ENCODE measurements at places on chromosomes 7 and 10. TPM values are rescaled to one million over a fixed set of nuclear protein-coding genes. Genes with fewer than 3 reads are reported as not detected.

Gene CTBP2
- 0.99 TPM for total RNA-seq

Gene WNT8B
- not detected for total RNA-seq

Gene GNAT3
- total RNA-seq, result not detected

Gene HSPA14
- total RNA-seq, result 16.7 TPM

Gene CPEB3
- 2.9 TPM for total RNA-seq

Gene RUFY2
- 26.5 TPM for total RNA-seq

Gene FRMD4A
- not detected for total RNA-seq

Gene VWDE
- 4.0 TPM for total RNA-seq

Gene GPR37
- total RNA-seq, result not detected

Gene CARD11
- 104 TPM for total RNA-seq

DNA sequence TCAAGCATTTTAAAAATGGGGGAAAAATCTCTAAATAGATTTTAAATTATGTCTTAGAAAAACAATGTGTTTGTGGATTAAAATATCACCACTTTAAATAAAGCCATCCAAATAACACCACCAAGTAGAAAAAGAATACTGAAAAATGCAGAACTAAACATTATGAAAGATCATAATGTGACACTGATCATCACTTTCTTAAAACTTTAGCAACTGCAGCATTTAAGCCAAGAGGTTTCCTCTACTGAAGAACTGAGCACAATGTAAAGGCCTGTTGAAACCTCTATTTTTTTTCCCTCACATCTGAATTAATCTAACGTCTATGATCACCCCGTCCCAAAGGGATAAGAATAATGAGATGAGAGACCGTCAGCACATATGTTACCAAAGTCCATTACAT lies 18.6 kb downstream of the MINDY3 start:
- DNase-seq, result no peak

DNA sequence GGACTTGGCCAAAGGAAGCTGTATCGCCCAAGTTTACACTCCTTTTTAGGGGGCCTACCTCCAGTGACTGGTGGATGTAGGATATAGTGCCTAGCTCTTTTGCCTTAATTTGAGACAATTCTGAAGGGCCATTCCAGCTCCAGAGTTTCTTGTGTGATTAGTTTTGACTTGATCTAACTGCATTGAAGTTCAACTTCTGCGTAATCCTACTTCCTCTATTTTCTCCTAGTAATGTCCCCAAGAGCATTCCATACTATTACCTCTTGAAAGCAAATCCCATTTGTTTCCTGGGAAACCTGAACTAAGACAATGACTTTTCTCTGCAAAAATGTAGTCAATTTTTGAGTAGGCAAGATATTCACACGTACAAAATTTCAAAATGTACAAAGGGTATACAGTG lies 4.7 kb upstream of the H2AZ2 start:
- no peak for DNase-seq

- no peak for DNase-seq
These were observed 34.6 kb downstream of the PPP1R9A start for GRCh38 chr7:94941844-94942632.

GRCh38 chr10:89122433-89123051 lies 84.6 kb downstream of the CH25H start:
- no peak for DNase-seq

- no peak for DNase-seq
These were observed 91.0 kb downstream of the ADCY1 start for GRCh38 chr7:45665172-45665571.

GRCh38 chr7:73518470-73518869 lies 3.6 kb downstream of the BAZ1B start:
- no peak for DNase-seq

DNA sequence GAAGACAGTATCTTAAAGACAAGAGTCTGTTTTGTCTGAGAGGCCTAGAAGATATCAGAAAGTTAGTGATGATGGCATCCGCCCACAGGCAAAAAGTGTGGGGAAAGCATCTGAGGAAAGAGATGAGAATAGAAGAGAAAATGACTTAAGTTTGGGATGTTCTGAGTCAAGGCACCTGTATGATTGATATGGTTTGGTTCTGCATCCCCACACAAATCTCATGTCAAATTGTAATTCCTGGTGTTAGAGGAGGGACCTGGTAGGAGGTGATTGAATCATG lies 568.2 kb upstream of the MGMT start:
- DNase-seq, result no peak

GRCh38 chr10:14282276-14282675 lies 48.4 kb downstream of the FRMD4A start:
- DNase-seq, result no peak

DNA sequence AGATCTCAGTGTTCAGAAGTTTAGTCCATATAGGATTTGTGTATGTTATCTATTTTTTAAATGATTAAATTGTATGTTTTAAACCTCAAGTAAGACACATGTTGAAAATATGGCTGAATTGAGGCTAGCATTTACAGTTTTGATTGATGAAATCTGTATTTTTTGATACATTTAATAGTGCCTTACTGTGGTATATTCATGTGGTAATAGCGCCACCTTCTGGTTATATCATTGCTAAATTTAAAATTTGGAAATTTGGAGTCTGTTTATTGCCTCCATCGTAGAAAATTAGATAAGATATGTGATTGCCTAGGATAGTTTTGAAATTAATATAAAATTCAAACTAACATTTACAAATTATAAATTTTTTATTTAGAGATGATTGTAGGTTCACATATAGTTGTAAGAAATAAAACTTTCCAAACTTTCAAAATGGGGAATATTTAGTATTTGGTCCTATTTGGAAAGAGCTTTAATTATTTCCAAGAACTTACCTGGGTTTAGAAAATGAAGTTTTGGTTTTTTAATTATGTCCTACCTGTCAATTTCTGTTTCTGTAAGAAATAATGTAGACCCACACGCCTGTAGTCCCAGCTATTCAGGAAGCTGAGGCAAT lies 19.1 kb upstream of the ARMS2 start:
- DNase-seq, result no peak

- no peak for DNase-seq
These were observed 161.4 kb downstream of the CCDC3 start for GRCh38 chr10:12839941-12840611.

GRCh38 chr10:82288461-82288881 lies 413.5 kb downstream of the NRG3 start:
- no peak for DNase-seq

- DNase-seq, result no peak
These were observed 227.9 kb downstream of the WDR37 start for GRCh38 chr10:1284076-1284475.

DNA sequence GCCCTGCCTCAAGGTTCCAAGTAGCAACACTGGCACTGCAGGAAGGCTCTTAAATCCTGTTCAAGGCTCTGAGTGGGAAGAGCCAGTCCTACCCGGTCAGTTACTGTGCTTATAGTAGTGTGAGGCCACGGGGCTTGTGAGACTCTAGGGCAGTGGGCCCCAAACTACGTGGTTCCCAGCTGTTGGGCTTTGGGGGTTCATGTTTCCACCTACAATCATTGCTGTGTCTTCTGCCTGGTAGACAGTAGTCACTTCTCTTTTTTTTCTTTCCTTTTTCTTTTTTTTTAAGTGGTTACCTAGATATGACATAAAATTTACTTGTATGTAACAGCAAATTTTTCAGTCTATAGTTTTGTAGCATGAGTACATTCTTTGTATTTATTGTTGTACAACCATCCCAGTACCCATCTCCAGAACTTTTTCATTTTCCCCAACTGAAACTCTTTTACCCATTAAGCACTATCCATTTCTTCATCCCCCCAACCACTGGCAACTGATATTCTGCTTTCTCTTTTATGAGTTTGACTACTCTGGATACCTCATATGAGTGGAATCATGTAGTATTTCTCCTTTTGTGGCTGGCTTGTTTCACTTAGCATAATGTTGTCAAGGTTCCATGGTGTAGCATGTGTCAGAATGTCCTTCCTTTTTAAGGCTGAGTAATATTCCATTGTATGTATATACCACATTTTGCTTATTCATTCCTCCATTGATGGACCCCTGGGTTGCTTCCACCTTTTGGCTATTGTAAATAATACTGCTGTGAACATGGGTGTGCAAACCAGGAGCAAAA lies 7.7 kb downstream of the UBTD1 start:
- DNase-seq, result no peak

DNA sequence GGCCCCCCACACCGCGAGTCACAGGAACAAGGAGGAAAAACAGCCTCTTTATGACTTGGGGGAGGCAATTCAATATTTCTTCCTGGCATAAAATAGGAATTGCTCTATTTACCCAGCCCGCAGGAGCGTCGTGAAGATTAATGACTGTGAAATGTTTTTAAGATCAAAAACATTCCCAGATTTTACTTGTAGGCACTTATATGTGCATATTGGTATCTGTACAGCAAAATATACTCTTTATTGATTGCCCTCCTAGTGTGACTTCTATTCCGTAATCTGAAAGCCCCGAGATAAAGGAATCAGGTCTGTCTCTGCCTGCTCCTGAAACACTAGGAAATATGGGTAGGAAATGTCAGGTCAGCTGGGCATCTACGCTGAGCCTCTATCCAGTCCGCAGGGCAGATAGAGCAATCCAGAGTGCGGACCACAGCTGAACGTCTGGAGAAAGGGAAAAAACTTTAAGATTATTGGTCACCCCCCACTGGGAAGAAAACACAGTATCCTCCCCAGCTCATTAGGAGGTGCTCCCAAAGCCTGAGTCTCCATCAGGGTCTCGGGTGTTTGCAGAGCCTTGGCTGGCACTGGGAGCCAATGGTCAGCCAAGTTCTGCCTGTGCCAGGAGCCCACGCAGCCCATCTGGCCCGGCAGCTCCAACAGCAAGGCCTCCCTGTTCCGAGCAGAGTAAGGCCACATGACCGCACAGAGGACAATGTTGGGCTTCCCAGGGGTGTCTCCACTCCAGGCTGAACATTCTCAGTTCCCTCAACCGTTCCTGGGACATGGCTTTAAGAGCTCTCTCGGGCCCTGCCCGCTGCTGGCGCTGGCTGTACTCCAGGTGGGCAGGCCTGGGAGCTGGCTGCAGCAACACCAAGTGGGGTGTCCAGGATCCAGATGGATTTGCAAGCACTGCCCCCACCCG lies 7.7 kb downstream of the CTBP2 start:
- DNase-seq, result no peak

- DNase-seq, result no peak
These were observed 14.0 kb upstream of the CDH23 start for GRCh38 chr10:71382757-71383156.

- DNase-seq, result no peak
These were observed 307.0 kb upstream of the IMMP2L start for GRCh38 chr7:111869280-111869679.

DNA sequence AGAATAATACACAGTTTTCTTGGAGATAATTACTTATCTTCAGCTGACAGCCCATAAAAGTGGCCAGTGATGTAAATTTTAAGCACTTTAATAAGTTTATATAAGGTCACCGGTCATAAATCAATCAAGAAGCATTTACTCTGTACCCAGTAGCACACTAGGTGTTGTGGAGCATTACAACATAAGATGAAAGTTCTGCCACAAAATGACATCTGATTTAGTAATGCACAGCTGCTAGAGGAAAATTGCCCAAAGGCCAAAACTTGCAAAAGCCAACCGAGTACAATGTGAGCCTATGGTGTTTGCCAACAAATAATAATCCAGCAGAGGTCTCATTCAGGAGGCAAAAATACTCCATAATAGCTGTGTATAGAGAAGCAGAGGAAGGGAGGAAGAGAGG lies 63.6 kb downstream of the GPR37 start:
- DNase-seq, result no peak
